ENCODE measurements at places on chromosomes 7 and 10.

DNA sequence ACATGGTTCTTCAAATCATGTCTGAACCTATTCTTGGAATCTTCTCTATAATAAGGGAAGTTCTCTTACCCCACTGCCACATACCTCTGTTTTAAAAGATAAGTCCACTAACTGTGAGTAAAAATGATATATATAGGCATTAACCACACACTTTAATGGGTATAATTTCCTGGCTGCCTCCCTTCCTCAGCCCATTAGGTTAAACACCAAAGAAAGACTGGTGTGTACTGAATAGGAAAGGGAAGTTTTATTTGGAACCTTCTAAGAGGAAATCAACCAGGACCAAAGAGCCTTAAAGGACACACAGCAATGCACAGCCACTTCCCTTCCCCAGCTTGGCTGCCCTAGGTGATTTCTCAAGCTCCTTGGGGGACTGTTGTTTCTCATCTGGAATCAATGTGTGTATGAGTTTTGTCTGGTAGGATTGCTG, 5.0 kb upstream of the WBP1L start:
- no peak for DNase-seq

DNA sequence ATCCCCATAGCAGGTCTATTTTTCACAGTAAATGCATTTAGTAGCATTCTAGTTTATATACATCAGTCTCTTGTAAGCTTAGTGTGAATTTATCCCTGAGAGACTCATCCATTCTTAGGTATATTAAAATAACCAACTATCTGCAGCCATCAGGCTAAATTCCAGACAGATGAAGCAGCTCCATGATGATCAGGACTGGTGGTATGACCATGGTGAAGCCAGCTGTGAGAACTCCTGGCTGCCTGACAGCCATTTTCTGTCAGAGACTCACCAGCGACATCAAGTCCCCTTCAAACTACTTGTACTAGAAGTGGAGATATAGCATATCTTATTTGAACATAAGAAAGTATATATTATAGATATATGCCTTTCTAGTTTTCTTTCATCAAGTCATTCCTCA, 70.3 kb upstream of the GSDME start:
- DNase-seq, result no peak

DNA sequence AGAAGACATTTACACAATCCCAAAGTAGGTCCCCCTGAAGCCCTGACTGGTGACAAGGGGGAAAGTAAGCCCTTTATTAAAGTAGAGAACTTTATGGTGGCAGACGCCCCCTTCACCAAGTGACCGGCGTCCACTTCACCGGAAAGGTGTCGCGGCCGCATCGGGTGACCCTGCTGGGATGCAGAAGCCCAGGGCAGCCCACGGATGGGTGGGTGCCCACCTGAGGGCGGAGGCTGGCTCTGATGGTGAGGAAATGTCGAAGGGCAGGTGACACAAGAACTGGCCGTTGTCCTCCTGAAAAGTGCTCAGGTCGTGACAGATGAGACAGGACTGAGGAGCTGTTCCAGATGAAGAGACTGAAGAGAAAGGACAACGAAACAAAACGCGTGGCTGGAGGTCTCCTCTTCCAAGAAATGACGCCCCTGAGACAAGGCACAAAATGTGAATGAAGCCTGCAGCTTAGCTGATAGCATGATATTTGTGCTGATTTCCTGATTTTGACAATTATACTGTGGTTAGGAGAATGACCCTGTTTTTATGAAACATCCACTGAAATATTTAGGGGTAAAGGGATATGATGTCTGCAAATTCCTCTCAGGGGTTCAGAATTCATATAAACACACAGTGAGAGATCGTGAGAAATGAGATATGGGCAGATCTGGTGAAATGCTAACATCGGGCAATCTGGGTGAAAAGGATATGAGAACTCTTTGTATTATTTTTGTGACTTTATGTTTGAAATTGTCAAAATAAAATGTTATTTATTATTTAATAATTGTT, 123.9 kb downstream of the PRKAG2 start:
- DNase-seq, result no peak

DNA sequence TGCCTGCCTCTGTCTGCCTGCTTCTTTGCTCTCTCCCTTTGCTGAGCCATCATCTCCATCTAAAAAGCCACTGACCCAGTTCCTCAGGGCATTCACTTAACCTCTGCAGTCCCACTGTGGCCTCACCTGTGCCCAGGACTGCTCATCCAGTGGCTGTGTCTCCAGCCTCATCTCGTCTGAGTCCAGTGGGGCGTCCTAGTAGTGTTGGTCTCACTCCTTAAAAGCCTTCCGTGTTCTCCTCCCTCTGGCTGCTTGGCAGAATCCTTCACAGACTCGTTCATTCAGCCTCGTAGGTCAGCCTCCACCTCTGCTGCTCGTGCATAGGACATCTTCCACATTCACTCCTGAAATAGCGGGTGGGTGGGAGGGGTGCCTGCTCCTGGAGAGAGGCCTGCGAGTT, 7.3 kb downstream of the RARRES2 start:
- DNase-seq, result no peak

DNA sequence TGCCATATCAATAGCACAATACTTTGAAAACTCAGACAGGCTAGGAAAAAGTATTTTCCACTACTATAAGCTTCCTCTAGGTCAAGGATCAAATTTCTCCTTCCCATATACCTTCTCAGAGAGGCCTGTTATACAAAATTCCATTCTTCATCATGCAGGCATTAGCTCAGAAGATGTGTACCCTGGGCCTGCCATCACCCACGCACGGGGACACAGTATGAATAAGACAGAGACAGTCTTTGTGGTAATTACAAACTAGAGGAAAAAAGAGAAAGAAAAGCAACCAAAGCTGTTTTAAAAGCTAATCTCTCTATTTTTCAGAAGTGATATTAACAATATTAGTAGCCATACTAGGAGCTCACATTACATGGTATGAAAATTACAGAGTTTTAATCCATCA, 236.8 kb upstream of the AOAH start:
- DNase-seq, result no peak

GRCh38 chr7:80630608-80631405, 7.6 kb upstream of the CD36 start:
- no peak for DNase-seq

DNA sequence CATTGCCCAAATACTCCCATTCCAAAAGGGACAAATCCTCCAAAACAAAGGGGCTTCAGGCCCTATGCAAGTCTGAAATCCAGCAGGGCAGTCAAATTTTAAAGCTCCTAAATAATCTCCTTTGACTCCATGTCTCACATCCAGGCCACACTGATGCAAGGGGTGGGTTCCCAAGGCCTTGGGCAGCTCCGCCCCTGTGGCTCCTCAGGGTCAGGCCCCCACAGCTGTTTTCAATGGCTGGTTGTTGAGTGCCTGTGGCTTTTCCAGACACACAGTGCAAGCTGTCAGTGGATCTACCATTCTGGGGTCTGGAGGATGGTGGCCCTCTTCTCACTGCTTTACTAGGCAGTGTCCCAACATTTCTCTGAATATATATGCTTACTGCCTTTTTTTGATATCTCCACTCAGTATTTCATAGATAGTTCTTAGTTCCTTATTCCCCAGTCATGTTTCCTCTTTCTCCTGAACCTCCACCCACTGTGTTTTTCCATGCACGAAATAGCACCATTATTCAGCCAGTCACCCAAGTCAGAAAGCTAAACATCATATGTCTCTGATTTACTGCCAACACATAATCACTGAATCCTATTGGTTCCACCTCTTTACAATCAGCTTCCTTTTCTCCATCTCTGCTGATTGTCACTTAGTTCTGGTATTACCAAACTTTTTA, 172.6 kb upstream of the CACNA2D1 start:
- DNase-seq, result no peak

DNA sequence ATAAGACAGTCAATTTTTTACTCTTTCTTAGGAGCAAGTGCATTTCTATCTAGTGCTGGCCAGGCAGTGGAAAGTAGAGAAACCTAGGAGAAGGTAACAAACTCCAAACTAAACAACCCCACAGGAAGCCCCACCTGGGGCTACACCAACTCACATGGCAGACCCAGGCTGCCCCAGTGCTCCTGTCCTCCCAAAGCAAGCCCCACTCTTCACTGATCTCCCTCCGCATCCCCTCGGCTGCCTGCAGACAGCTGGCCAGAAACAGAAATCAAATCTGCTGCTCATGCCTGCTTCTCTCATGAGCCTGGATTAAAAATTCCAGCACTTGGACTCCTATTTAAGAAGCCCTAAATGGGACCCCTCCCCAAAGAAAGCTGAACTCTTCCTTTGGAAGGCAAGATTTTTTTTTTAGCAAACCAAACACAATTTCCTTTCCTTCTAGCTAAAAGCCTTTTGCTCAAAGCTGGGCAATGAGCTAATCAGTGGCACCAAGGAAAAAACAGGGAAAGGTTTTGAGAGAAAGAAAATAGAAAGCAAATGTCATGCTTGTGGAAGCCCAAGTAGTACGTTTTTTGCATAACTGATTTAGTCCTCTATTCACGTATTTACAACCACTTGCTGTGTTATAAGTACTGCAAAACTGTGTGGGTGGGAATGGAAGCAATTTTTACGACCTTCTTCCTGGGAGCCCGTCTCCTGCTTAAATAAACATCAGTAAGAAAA, 10.8 kb downstream of the PDE1C start:
- DNase-seq, result no peak

- no peak for DNase-seq
Measured at GRCh38 chr10:3955955-3956617, 171.1 kb upstream of the KLF6 start.

DNA sequence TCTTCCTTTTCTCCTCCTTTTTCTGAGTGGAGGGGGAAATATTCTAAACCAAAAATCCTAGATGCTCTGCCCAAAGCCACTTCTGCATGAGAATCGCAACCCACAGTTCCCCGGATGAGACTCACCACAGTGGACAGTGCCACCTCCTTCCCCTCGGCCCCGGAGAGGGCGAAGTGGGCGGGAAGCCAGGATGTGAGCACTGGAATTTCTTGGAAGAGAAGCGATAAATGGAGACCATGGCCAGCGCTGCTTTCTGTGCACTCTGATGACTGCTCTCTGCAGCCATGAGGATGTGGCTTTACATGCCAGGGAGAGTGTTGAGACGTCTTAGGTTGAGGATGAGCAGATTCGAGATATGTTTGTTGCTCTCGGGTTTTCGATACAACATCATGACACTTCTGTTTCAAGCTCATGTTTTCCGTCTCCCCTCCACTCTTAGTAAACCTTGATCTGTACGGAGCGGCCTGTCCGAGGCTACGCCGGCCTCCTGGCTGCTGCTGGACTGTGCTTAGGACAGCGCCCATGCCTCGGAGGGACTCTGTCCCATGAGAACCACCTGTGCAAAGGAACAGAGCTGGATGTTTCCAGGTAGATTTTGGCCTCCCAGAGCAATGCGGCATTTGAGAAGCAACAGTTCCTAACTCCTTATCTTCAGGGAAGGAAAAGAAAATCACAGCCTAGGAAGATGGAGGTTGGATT, 414.6 kb upstream of the FOXK1 start:
- no peak for DNase-seq

DNA sequence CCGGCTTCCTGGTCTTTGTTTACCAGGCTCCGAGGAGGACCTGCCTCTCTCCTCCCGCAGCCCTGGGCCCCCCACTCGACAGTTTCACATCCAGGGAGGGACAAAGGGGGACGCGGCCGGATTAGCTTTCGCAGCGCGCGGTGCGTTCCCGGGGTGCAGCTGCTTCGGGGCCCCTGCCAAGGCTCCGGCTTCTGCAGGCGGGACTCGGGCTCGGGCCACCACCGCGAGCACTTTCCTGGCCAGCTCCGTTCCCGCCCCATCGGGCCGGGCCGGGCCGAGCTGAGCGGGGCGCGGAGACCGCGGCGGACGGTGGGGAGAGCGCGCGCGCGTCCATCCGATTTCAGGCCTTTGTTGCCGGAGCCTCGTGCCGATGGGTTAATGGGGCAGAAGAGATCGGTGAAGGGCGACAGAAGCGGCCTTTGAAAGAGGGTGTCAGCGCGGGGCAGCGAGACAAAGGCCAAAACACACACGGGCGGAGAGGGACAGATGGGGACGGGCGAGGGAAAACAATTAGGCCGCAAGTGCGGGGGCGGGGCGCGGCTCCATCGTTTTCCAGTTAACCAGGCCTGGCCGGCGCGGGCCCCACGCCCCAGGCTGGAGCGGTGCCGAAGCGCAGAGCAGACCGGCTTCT, 8.5 kb upstream of the UNCX start:
- DNase-seq, result no peak

GRCh38 chr7:110940756-110941155, 150.2 kb upstream of the LRRN3 start:
- no peak for DNase-seq

DNA sequence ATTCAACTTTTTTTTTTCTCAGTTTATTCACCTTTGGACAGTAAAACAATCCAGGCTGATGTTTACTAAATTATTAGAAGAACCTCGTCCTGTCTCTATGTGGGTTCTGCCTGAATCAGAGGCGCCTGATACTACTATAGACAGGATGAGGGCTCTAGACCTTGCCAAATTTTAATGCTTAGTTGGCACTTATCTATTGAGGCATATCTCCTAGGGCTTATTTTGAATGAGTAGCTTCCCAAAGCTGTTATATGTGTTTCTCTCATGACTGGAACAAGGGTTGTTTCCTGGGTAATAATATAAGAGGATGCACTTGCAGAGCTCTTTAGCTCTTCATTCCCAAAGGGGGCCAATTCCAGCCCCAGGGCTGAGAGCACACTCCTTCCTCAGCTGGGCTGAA, 23.6 kb downstream of the HECW1 start:
- DNase-seq, result no peak

- DNase-seq, result no peak
Measured at GRCh38 chr7:106426803-106427202, 142.0 kb upstream of the NAMPT start.

DNA sequence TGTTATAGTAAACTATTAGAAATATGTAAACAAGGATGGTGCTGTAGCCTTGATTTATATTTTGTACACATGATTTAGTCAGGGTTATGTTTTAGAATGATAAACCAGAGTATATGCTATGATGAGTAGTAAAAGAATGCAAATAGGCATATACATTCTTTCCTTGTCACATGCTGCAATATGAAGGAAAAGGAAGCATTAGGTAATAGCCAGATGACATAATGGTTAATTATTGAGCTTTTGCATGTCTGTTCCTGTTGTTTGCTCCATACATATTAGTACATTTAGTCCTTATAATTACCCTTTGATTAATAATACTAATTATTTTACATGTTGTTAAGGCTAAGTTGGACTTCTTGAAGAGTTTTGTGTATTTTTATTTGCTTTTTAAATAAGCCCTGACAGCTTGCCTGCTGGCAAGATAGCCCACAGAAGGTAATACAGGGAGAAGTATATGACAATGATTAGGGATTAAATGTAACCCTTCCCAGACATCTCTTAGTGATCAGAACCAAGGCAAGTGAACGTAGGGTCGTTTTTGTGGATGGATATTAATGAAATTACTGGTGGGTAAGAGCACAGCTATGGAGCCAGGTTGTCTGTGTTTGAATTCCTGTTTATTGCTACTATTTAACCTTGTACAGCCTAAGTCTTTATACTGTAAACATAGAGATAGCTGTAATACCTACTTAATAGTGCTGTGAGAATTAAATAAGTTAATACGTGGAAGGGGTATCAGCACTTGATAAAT, 68.4 kb downstream of the PHTF2 start:
- no peak for DNase-seq

- no peak for DNase-seq
Measured at GRCh38 chr7:34313289-34313688, 344.7 kb upstream of the NPSR1 start.

GRCh38 chr7:96221888-96222287, 100.0 kb downstream of the SLC25A13 start:
- no peak for DNase-seq

All from activated gamma-delta T cell treated with anti-CD3 and anti-CD28 coated beads, Interleukin-2, amount 50 U/mL, for 16 hours (primary cell).